ENCODE measurements at places on chromosomes 6 and 20.

- no peak for DNase-seq
Measured at GRCh38 chr20:36060676-36061075, 92.3 kb downstream of the CNBD2 start.

- no peak for DNase-seq
Measured at GRCh38 chr6:87487555-87487954, 14.8 kb downstream of the SLC35A1 start.

- no peak for DNase-seq
Measured at GRCh38 chr20:63529180-63529860, 7.9 kb downstream of the PTK6 start.

GRCh38 chr20:11941593-11942246 is 24.0 kb downstream of the BTBD3 start:
- no peak for DNase-seq

DNA sequence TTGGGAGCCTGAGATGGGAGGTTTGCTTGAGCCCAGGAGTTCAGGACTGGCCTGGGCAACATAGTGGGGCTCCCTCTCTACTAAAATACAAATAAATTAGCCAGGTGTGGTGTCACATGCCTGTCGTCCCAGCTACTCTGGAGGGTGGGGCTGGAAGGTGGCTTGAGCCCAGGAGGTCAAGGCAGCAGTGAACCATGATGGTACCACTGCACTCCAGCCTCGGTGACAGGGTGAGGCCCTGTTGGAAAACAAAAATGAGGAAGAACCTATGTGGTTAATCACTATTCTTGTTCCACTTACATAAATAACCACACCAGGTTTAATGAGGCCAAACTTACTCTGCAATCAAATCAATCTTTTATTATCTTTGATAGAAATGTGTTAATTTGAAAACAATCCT is 5.4 kb downstream of the PPDPF start:
- no peak for DNase-seq

- no peak for DNase-seq
Measured at GRCh38 chr20:60253471-60253870, 295.2 kb downstream of the CDH26 start.

DNA sequence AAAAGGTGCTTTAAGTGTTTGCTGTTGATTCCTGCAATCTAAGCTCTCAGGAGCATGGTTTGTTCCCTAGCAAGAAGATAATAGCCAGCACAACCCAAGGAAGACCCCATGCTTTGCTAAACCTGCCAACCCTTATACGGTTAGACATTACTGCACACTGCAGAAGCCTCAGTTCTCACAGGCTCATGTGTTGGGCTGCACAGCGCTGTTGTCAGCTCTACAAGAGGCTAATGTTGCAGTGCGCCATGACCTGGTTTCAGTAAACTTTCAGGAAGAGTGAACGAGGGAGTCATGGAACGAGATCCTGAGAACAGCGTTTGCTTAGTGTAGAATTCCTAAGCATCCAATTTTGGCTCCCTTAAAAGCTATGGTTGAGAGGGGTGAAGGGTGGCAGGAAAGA is 218.5 kb downstream of the ARHGAP18 start:
- DNase-seq: no peak
